ENCODE measurements at places on chromosomes 2 and 18.

GRCh38 chr18:28650860-28651259 is 473.9 kb upstream of the CDH2 start:
- no peak for DNase-seq

GRCh38 chr2:11254100-11254536 is 90.3 kb downstream of the ROCK2 start:
- no peak for DNase-seq

GRCh38 chr2:68303033-68303901 is 16.5 kb downstream of the CNRIP1 start:
- DNase-seq: no peak

DNA sequence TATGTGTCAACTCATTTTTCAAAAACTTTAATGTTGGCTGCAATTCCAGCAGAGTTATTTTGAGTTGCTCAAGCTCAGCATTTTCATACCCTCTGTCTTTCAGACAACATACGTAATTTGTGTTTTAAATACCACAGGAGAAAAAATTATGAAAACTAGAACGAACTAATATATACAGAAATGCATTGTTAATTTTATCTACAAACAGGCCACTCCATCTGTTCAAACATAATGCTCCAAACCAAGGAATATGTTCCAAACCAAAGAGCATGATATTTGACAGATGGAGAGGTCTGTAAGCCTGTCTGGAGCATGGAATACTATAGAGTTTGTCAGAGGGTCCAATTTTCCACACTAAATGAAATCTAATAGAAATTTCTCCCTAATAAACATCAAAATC is 536.2 kb upstream of the FSIP2 start:
- DNase-seq: no peak

DNA sequence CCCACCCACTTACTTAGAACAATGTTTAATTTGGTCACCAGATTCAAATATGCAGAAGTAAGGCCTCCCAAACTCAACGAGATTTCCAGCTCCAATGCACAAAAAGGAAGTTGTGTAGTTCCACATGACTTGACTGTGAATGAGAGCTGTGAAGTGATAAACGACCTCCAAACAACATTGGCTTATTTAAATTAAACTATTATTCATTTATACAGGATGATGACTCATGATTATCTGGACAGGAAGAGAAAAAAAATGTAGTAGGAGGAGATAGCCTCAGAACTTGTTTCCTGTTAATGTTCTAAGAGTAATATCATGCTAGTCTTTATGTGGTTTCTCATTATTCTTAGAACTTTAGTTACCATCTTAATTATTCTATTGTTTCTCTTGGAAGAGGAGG is 237.3 kb downstream of the C1D start:
- DNase-seq: no peak

- DNase-seq: no peak
These were observed 21.9 kb downstream of the EVA1A start for GRCh38 chr2:75538521-75539490.

DNA sequence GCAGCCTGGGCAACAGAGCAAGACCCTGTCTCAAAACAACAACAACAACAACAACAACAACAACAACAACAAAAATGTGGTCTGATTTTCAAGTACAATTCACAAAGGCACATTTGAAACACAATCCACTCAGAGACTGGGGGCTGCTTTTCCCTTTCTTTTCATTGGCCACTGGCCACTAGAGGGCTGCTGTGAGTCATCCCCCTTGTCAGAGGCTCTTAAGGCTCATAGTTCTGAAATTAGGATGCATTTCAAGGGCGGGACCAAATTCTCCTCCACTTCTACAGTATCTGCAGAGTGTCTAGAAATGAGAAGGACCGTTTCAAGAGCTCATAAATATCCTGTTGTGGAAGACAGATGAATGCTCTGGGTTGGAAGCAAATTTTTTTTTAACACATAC is 285.4 kb downstream of the NRXN1 start:
- no peak for DNase-seq

GRCh38 chr18:67692811-67693210 is 176.3 kb upstream of the DSEL start:
- DNase-seq: no peak

GRCh38 chr18:36912887-36913286 is 84.0 kb downstream of the KIAA1328 start:
- DNase-seq: no peak

DNA sequence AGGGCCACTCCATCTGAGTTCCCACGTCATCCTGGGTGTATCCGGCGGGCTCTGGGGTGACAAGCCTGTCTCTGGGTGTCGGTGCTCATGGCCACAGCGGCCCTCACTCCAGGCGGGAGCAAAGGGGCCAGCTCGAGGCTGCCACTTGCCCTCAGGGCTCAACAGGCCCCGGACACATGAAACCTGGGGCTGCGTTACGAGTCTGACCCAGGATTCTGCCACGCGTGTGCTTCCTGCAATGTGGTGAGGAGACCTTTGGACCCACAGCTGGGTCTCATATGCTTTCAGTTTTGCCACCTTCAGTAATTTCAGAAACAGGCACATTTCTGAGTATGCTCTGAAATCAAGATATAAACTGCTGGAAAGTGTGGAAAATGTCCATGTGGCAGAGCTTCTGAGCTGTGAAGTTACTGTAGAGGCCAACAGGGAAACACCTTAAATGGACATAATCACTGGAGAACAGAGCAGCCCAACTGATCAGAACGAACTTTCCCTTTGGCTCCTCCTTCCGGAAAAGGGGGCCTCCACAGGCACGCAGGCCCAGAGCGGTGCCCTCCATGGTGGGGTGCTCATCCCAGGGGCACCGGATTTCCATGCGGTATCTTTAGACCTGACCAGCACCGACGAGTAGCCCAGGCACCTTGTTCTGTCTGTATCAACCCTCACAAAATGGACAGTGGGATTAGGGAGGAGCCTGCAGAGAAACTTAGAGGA is 14.1 kb downstream of the PER2 start:
- DNase-seq: no peak

DNA sequence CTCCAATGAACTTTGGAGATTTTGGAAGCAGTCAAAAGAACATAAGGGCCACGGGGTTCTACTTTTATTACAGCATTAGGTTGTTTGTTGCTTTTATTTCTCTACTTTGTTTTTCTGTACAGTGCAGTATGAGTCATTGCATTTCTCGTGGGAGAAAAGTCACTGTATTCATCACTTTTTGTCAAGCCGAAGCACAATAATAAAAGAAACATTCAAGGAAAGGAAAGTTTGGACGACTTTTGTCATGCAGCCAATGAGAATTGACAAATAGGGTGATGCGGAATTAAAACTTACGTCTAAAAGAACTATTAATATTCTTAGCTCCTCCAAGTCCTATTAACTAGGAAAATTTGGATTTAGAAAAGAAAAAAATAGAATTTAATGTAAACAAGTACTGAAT is 209.9 kb downstream of the TMEM182 start:
- DNase-seq: no peak

- no peak for DNase-seq
These were observed 140.9 kb downstream of the TWIST2 start for GRCh38 chr2:238988752-238989151.

- DNase-seq: no peak
These were observed 79.6 kb downstream of the SKA1 start for GRCh38 chr18:50454387-50454988.

DNA sequence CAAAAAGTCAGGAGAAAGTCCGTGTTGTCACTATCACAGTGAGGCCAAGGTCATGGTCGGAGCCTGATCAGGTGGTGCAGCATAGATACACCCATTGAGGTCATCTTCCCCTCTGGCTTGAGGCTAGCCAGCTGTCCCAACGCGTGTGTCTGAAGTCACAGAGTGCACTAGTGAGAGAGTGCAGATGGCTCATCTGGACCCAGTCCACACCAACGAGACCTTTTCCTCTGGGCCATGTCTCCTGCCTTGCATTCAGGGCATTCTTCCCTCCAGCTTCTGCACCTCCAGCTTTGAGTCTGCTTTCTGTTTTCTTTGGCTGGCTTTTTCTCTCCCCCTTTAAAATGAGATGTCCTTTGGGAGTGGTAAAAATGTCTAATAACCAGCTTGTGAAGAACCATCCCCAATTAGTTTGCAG is 146.9 kb downstream of the TDRD15 start:
- DNase-seq: no peak

- DNase-seq: no peak
These were observed 30.0 kb upstream of the BARD1 start for GRCh38 chr2:214839464-214839863.

DNA sequence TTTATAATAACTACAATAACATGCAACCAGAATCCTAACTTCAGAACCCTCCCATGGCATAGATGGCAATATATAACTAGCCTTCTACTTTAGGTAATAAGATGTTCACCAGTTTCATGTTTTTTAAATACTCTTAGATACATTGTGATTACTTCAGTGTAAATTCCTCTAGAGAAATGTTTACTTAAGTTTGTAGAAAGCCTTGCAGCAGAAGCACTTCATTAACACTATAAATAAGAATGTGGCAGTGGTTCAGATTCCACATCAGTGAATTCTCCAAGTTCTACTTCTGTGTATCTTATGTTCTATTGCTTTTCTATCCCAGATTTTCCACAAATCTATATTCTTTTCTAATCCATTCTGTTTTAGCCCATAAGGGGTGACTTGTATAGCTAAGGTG is 1.2 kb upstream of the RAD51AP2 start:
- DNase-seq: no peak

DNA sequence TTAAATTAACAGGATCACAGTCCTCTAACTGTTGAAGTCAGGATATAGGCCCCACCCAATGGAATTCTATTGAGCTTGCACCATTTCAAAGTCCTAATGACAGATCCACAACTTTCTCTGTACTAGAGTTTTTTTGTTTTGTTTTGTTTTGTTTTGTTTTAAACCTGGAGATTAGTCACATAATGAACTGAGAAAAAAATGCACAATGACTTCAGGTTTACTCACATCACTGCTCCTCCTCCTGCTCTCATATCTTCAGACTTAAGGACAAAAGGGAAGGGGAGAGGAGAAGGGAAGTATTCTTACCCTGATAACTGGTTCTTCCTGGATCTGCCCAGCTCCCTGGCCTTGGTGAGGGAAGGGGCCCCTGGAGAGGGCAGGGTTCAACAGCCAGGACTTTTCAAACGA is 208.2 kb upstream of the EPHA4 start:
- no peak for DNase-seq

- no peak for DNase-seq
These were observed 16.5 kb upstream of the ACSL3 start for GRCh38 chr2:222844323-222844722.

GRCh38 chr2:189516546-189516945 is 64.0 kb downstream of the SLC40A1 start:
- no peak for DNase-seq

DNA sequence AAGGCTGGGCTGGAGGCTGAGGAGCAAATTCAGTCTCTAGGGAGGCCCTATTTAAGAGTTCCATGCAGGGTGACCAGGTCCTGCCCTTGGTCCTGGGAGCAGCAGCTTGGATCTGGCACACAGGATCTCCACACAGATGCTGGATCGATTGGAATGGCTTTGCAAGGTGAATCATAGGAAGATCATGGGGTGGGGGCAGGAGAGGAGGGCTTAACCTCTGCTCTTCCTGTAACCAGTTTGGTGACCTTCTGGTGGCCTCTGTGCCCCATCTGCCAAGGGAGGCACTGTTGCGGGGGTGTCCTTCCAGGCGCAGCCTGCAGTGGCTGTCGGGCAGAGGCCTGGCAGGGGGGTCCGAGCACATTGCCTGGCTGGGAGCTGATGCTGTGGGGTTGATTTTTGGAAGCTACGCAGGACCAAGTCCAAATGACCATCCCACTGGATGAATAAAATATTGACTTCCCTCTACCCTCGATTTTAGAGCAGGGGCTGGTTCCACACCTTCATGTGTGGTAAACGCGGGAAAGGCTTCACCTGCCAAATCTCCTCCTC is 79.7 kb downstream of the EDAR start:
- no peak for DNase-seq

Measured in stimulated activated CD4-positive, alpha-beta T cell treated with anti-CD3 and anti-CD28 coated beads, TNF-alpha, amount 100 ng/mL, for 48 hours (primary cell).